ENCODE measurements at places on chromosomes 4 and X.

DNA sequence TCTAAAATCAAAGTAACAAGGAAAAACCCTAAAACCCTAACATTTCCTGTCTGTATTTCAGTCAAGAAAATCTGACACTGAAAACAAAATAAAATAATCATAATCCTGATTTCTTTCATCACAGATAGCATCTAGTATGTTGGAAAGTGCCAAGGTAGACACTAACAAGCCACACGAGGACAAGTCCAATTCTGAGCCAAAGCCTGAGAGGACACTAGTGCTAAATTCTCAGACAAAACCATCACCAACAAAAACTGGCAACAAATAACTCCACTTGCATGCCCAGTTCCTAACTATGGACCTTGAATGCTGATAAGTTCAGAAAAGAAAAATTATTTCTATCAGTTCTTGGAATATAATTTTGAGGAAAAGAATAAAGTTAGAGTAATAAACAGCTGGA is 113.7 kb downstream of the MANBA start:
- DNase-seq = no peak

GRCh38 chrX:41036668-41037326 is 48.4 kb upstream of the USP9X start:
- no peak for DNase-seq

- no peak for DNase-seq
Measured at GRCh38 chr4:43471950-43472349, 579.4 kb downstream of the GRXCR1 start.

GRCh38 chrX:20715176-20715575 is 448.5 kb upstream of the RPS6KA3 start:
- DNase-seq = no peak
